ENCODE measurements at places on chromosomes 11 and 22.

GRCh38 chr11:96815236-96815635 is 425.4 kb downstream of the JRKL start:
- DNase-seq: no peak

DNA sequence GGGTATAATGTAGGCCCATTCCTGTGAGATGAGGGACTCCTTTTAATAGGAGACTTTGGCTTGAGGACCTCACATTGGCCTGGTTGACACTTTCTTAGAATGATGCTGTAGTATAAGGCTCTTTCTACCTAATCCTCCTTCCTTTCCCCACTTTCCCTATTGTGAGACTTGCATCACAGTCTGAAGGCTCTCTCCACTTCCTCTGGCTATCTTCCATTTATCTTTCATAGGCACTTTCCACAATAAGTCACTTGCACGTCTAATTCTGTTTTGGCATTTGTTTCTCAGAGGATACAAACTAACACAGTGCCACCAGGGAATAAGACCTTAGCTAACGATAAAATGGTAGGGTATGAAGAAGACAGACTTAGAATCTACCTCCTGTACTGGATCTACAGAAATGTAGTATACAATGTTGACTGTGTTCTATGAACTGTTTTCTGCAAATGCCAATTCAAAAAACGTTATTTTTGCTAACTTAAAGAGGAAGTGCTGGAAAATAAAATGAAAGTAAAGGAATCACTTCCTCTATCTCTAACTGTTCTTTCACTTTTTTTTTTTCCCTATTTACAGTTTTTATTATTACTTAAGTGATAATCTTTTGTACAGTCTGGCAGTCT is 17.9 kb upstream of the PDE3B start:
- DNase-seq: no peak

DNA sequence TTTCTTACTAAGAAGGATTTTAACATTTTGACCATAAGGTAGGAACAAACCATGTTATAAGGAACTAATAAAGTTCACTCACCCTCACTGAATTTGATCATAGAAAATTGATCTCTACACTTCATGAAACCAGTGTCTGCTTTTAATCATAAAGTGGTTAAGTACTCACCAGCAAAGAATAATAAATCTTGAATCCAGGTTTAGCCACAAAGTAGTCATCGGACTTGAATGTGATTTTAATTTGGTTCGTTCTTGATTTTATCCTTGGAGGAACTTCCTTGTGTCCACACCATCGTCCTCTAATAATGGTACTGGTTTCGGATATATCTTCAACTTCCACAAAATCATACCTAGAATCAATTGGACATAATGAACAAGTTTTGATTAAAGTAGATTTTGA is 40.5 kb upstream of the DDI1 start:
- DNase-seq: no peak

GRCh38 chr11:96307776-96308140 is 35.2 kb downstream of the MAML2 start:
- DNase-seq: no peak

GRCh38 chr11:111944139-111944538 is 7.0 kb downstream of the DIXDC1 start:
- no peak for DNase-seq

- no peak for DNase-seq
Measured at GRCh38 chr22:44338906-44339305, 26.2 kb upstream of the SHISAL1 start.

DNA sequence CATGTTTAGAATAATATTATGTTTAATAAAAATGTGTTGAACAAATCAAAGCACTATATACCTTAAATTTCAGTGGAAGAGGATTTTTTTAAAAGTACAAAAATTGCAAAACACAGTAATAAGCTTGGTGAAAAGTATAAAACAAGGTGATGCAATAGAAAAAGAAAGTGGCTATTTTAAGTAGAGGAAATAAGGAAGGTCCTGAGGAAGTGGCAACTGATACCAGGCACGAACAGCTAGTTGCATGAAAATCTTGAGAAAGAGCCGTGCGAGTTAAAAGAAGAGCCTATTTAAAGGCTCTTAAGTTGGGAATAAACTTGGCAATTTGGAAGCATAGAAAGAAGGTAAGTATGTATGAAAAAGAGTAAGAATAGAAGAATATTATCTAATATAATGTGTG is 1679.3 kb downstream of the LRRC4C start:
- no peak for DNase-seq

DNA sequence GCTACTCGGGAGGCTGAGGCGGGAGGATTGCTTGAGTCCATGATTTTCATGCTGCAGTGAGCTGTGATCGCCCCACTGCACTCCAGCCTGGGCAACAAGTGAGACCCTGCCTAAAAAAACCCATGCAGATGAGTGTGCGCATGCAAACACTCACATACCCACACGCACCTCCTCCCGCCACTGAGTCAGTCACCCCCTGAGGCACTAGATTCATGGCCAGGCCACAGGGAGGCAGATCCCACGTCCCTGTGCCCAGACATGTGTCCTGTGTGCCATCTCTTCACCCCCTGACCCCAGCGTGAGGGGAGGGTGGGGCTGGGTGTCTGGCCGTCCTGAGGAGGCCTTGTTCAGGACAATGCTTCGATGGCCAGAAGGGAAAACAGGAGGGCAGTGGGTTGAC is 15.5 kb downstream of the RELT start:
- DNase-seq: no peak

DNA sequence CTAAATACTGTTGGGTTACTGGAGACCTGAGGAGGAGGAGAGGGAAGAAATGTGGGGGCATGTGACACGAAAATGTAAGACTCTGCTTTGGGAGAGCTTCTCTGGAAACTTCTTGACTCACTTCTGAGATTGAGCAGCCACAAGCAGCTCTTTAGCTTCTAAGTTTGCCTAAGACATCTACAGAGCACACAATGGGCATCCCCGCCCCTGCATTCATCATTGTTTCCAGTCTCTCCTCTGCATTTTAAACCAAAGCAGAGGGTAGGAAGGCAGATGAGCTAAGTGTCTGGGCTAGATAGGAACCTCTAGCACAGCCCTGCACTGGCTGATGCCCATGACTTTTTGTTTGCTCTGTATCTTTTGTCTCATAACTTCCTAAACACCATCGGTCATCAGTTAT is 2.1 kb upstream of the OR52D1 start:
- DNase-seq: no peak

DNA sequence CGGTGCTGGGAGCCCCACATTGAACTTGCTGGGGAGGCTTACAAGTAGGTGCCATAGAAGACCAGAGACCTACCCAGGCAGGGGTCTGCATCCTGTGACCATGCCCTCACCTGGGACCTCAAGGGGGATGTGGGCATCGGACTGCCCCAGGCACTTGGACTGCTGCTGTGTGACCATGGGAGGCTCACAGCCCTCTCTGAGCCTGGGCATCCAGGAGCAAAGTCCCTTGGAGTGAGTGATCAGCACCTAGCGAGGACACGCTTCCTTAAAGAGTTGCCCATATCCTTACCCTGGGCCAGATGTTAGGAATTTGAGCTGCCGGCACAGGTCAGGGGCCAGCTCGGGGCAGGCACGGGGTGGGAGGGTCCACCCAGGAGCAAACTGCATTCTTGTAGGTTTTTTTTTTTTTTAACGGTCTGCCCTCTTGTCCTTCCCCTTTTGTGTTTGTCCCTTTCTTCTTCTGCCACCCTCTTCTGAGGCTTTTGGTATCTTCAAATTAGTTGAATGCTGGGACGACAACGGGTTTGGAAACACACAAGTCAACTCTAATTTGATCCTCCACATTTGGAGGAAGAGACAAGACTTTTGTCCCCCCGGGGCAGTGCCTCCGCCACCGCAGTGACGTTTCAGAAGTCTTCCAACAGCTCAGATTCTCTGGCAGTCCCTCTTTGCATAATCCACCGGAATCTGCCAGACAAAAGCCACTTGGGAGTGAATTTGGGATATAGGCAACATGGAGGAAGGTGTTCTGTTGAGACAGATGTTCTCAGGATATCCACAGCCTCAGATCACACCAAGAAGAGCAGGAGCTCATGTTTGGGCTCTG is 46.1 kb upstream of the LINC01488 start:
- no peak for DNase-seq

GRCh38 chr22:21970800-21971617 is 11.6 kb downstream of the TOP3B start:
- DNase-seq: no peak

GRCh38 chr22:30308518-30309230 is 18.1 kb downstream of the TBC1D10A start:
- DNase-seq: no peak

Measured in effector memory CD8-positive, alpha-beta T cell (primary cell).